ENCODE measurements at places on chromosomes 2 and 18.

- DNase-seq: no peak
Observed at GRCh38 chr2:174038462-174038861, 73.3 kb upstream of the SP3 start.

DNA sequence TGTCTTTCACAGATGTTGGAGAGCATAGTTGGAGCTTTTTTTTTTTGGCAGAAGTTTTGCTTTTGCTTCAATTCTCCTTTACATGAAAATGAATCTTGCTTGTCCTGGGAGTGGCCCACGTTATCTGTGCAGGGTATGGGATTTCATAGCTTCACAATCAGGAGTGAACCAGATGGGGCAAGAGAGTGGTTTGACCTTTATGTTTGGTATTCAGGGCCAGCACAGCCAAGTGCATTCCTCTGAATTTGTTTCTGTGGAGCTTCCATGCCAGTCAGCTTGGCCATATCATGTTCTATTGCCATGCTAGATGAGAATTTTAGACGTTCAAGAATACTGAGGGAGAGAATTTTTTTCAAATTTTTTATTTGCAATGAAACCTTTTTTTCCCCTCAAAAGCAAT, 116.6 kb downstream of the PRPF40A start:
- no peak for DNase-seq

DNA sequence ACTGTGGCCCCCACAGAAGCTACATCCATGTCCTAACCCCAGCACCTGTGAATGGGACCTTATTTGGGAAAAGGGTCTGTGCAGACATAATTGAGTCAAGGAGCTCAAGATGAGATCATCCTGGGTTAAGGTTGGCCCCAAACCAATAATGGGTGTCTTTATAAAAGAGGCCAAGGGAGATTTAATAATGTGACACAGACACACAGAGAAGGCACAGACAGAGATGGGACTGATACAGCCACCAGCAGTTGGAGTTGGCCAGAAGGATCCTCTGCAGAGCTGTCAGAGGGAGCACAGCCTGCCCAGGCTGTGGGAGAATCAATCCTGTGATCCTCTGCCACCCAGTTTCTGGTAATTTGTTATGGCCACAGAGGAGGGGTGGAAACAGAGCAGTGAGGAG, 26.0 kb downstream of the SNORC start:
- no peak for DNase-seq

DNA sequence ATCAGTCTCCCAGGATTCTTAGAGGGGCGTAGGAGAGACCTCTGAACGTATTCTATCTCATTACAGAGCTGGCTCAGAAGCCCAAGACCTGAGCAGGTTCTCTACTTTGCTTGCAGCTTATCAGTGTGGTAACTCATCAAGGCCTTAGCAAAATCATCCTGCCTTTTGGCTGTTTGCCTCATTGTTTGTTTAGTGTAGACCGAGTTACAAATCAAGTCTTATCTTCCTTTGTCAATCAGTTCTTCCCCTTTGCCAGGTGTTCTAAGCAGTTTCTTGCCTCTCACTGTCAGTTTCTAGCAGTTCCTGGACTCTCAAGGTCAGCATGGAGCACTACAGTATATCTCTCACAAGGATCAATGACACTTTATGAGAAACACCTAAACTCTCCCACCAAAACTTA, 30.9 kb upstream of the NAB1 start:
- DNase-seq: no peak

GRCh38 chr18:24933345-24933744, 418.6 kb downstream of the ZNF521 start:
- no peak for DNase-seq

GRCh38 chr2:32949260-32949659, 2.5 kb downstream of the LTBP1 start:
- DNase-seq: no peak

DNA sequence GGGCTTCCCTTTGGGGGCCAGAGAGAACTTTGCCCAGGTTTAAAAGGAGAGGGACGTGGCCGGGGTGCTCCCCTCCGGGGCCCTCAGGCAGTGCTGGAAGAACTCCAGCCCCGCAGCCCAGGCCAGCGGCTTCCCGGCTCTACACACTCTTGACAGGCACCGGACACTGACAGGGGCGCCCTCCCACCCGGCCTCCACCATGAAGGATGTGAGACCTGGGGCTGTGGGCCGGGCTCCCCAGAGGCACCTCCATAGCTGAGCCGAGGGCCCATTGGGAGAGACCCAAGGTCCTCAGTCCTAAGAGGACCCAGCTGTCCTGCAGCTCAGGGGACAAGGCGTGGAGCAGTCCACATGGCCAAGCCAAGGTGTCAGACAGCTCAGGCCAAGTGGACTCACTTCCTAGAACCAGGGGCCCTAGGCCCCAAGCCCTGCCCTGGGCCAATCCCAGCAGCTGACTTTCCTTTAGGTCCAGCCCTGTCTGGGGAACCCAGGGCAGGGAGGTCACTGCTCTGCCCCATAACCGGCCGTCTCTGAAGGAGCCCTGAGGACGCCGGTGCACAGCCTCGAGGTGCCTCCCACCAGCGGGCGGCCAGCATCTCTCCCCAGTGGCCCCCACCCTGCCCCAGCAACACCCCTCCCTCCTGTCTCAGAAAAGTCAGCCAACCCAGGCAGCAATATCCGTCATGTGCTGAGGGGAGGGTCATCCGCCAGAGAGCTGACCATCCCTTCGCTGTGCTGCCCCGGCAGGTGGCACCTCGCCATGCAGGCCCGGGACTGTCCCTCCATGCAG, 51.8 kb downstream of the BIN1 start:
- DNase-seq: no peak

- DNase-seq: no peak
Observed at GRCh38 chr18:8780227-8780626, 74.9 kb downstream of the MTCL1 start.

- no peak for DNase-seq
Observed at GRCh38 chr2:104658904-104659591, 194.9 kb upstream of the POU3F3 start.

DNA sequence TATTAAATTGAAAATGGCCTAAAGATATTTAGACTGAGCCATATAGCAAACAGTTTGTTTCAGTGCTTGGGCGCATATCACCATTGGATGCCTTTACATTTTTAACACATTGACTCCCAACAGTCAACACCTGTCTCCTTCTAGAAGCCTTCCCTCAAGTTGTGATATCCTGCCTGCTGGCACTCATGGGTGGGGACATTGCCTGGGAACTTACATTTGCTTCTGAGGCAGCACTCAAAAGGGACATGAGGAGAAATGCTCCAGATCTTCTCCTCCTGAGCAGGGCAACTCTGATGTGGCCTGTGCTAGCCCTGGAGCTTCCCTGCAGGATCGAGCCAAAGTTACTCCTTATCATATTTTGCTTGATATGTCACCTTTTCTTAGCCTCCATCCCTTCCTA, 392.2 kb downstream of the CDH7 start:
- no peak for DNase-seq

DNA sequence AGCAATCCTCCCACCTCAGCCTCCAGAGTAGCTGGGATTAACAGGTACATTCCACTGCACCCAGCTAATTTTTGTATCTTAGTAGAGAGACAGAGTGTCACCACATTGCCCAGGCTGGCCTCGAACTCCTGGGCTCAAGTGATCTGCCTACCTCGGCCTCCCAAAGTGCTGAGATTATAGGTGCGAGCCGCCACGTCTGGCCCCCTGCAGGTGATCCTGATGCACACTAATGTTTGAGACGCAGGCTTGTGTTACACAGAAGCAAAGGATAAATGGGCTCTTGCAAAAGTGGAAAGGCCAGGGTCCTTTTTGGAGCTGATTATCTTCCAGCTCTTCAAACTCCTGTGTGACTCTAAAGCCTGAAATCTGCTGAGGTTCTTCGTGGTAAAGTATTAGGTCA, 84.2 kb downstream of the TGFA start:
- no peak for DNase-seq

GRCh38 chr2:135948141-135948540, 37.3 kb downstream of the DARS1 start:
- no peak for DNase-seq

DNA sequence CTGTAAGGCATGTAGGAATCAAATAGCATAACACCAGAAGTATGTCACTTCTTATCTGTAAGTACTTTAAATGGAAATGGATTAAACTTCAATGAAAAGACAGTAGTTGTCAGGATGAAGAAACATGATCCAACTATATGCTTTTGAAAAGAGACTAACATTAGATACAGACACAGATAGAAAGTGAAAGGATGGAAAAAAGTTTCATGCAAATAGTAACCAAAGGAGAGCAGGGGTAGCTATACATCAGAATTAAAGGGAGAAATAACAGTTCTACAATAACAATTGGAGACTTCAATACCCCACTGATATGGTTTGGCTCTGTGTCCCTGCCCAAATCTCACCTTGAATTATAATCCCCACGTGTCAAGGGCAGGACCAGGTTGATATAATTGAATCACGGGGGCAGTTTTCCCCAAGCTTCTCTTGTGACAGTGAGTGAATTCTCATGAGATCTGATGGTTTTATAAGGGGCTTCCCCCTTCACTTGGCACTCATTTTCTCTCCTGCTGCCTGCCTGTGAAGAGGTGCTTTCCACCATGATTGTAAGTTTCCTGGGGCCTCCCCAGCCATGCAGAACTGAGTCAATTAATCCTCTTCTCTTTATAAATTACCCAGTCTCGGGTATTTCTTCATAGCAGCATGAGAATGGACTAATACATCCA, 205.4 kb upstream of the CDH2 start:
- no peak for DNase-seq

GRCh38 chr2:174004905-174005605, 39.9 kb upstream of the SP3 start:
- DNase-seq: no peak

DNA sequence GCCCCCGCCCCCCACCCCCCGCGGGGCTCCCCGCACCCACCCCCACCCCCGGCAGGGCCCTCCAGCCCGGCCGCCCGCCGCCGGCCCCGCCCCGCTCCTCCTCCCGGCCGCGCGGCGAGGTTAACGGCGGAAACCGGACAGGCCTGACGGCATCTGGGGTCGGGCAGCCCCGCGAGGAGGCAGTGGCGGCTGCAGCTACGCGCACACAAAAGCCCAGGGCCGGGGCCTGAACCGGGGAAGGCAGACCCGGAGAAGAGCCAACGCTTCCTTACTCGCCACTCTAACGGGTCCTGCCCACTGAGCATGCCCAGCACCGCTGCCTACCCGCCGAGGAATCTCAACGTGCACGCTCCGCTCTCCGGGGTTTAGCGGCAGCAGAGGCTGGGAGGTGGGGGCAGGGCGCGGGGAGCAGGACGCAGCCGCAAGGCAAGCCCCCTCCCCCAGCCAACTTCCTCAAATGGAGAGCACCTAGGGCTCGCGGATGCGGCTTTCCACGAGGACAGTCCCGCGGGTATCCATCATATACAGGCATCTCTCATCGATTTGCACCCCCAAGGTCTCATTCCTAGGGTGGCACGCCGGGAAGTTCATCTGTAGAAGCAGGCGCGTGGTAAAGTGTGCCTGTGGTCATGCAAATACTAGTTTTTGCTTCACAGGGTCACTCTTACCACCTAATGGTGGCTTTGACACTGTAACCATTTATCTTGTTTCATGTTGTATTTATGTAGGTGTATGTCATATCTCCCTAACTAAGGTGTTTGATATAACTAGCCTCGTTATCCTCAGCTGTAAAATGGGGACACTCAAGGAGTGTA, at the start of gene MEMO1:
TSS of gene MEMO1 (minus strand) at position 339 of the 815 bp plus-strand sequence. CDS start 761 bp downstream, outside the sequence.
- DNase-seq: peak; percentile 83

- DNase-seq: no peak
Observed at GRCh38 chr2:97950329-97951154, 45.2 kb downstream of the TMEM131 start.

DNA sequence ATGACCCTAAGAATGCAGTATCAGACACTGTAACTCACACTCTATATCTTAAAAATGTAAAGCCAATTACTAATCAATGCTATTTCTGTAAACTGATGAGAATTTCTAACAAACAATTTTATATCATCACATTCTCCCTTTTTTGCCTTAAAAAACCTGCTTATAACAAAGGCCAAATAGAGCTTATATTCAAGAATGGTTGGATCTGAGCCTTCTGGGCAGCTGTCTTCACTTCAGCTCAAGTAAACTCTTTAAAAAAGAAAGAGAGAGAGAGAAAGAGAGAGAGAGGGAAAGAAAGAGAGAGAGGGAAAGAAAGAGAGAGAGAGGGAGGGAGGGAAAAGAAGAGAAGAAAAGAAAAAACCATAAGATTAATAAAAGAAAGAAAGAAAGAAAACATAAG, 231.8 kb downstream of the KCNE4 start:
- no peak for DNase-seq

- DNase-seq: no peak
Observed at GRCh38 chr2:46119453-46119852, 177.8 kb upstream of the EPAS1 start.

Measured in stimulated activated CD8-positive, alpha-beta memory T cell treated with anti-CD3 and anti-CD28 coated beads, Interleukin-7, amount 100 ng/mL, for 4 hours (primary cell).